Neural progenitor cell (in vitro differentiated cells): ENCODE measurements at places on chromosomes 2 and 18.

GRCh38 chr2:158781353-158781961 lies 13.7 kb upstream of the DAPL1 start:
- DNase-seq, result peak; percentile 12
- no peaks in the 10 kb centered on the region for H3K36me3 ChIP-seq
- H3K27ac ChIP-seq, result no peak overlapping the region
- H3K27me3 ChIP-seq, result no peaks in the 10 kb centered on the region

GRCh38 chr2:105375001-105375561 lies 23.8 kb downstream of the FHL2 start:
- no peak overlapping the region for H3K27ac ChIP-seq
- DNase-seq, result no peak
- no peaks in the 10 kb centered on the region for H3K27me3 ChIP-seq

- H3K27ac ChIP-seq, result no peak overlapping the region
- H3K36me3 ChIP-seq, result no peaks in the 10 kb centered on the region
- peak; percentile 69 for DNase-seq
- H3K27me3 ChIP-seq, result no peaks in the 10 kb centered on the region
- H3K4me1 ChIP-seq, result no peaks in the 10 kb centered on the region
- no peak overlapping the region for H3K4me3 ChIP-seq
Observed at GRCh38 chr2:129253461-129253812, 726.0 kb upstream of the RAB6C start.

DNA sequence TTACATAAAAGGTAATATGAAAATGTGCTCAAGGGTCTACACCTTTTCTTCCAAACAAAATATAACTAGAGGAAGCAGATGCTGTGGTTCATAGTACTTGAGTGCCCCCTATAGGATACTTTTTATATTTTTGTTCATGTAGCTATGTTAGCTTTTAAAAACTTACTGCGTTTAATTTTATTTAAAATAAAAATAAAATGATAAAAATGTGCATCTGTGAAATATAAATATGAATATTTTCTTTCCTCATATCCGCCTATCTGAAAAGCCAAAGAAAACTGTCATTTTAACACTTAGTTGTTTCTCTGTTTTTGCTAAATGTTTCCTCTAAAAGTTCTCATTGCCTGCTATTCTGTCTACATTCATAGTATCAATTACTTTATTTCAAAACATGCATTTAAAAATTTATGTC lies 9.6 kb upstream of the LRP1B start:
- H3K36me3 ChIP-seq, result no peaks in the 10 kb centered on the region
- peak; percentile 49 for DNase-seq
- no peaks in the 10 kb centered on the region for H3K4me1 ChIP-seq

DNA sequence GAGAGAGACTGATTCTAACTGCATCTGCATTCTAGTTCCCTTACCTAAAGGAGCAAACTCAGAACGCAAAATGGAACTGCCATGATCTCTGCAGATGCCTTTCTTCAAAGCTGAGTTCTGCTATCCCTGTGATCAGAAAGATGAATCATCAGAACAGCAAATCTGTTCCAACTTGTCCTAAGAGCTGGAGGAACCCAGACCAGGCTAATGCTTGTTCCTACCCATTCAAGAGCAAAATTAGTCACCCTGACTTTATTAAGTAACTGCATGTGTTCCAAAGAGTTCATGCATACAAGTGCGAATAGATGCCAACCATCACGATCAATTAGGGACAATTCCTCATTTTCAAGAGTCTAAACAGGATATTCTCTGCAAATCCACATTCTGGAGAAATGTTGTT lies 46.5 kb downstream of the MBP start:
- H3K4me1 ChIP-seq, result peaks cover 17% of the 10 kb centered on the region
- no peaks in the 10 kb centered on the region for H3K36me3 ChIP-seq
- H3K27ac ChIP-seq, result no peak overlapping the region

DNA sequence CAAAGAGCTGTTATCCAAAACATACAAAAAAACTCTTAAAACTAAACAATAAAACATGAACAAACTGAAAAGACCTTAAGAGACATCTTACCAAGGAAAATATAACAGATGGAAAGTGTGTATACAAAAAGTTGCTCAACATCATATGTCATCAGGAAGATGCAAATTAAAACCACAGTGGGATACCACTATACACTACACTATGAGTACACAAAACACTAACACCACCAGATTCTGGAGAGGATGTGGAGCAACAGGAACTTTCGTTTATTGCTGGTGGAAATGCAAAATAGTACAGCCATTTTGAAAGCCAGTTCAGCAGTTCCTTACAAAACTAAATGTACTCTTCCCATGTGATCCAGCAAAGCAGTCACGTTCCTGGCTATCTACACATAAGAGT lies 221.4 kb downstream of the CMPK2 start:
- peaks cover 28% of the 10 kb centered on the region for H3K4me1 ChIP-seq
- H3K36me3 ChIP-seq, result no peaks in the 10 kb centered on the region
- no peaks in the 10 kb centered on the region for H3K27me3 ChIP-seq
- no peak overlapping the region for H3K4me3 ChIP-seq
- no peak overlapping the region for H3K27ac ChIP-seq

DNA sequence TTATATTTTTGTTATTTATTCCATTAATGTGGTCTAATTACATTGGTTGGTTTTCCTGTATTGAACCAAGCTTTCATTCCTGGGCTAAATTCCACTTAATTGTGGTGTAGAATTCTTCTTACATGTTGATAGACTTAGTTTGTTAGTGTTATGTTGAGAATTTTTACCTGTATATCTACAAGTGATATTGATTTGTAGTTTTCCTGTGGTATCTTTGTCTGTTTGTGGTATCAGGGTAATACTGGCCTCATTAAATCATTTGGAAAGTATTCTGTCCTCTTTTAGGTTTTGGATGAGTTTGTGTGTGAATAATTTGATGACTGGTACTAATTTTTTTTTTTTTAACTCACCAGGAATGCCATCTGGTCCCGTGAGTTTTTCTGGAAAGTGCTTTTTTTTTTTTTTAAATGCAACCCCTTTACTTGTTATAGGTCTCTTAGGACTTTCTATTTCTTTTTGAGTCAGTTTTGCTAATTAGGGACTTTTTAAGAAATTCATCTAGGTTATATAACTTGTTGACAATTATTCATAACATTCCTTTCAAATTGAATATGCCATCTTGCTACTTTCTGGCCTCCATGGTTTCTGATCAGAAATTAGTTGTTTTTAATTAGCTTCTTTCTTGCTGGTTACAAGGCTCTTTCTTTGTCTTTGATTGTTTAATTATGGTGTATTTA lies 232.8 kb downstream of the CCDC85A start:
- no peak overlapping the region for H3K27ac ChIP-seq
- DNase-seq, result no peak
- H3K4me1 ChIP-seq, result no peaks in the 10 kb centered on the region

DNA sequence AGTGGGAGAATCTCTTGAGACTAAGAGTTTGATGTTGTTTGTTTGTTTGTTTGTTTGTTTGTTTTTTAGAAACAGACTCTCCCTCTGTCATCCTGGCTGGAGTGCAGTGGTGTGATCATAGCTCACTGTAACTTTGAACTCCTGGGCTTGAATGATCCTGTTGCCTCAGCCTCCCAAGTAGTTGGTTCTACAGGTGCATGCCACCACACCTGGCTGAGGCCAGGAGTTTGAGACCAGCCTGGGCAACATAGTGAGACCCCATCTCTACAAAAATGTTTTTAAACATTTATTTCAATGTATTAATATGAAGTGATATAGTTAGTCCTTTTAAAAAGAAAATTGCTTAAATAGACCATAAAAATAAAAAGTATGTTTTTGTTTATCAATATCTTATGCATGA lies 35.6 kb downstream of the MAP3K19 start:
- no peaks in the 10 kb centered on the region for H3K36me3 ChIP-seq
- H3K27ac ChIP-seq, result no peak overlapping the region
- no peaks in the 10 kb centered on the region for H3K27me3 ChIP-seq
- no peak overlapping the region for H3K4me3 ChIP-seq
- no peak for DNase-seq
- H3K4me1 ChIP-seq, result no peaks in the 10 kb centered on the region

GRCh38 chr2:172109988-172110811 lies 7.5 kb upstream of the DLX2 start:
- H3K4me1 ChIP-seq, result peaks cover 9% of the 10 kb centered on the region
- H3K36me3 ChIP-seq, result no peaks in the 10 kb centered on the region
- H3K4me3 ChIP-seq, result peak overlapping the region; percentile 25
- H3K27me3 ChIP-seq, result peaks cover 72% of the 10 kb centered on the region

GRCh38 chr18:74407888-74408287 lies 49.2 kb downstream of the DIPK1C start:
- H3K4me3 ChIP-seq, result no peak overlapping the region
- H3K4me1 ChIP-seq, result peaks cover 17% of the 10 kb centered on the region
- DNase-seq, result no peak
- H3K27ac ChIP-seq, result no peak overlapping the region
- no peaks in the 10 kb centered on the region for H3K36me3 ChIP-seq
- H3K27me3 ChIP-seq, result no peaks in the 10 kb centered on the region

DNA sequence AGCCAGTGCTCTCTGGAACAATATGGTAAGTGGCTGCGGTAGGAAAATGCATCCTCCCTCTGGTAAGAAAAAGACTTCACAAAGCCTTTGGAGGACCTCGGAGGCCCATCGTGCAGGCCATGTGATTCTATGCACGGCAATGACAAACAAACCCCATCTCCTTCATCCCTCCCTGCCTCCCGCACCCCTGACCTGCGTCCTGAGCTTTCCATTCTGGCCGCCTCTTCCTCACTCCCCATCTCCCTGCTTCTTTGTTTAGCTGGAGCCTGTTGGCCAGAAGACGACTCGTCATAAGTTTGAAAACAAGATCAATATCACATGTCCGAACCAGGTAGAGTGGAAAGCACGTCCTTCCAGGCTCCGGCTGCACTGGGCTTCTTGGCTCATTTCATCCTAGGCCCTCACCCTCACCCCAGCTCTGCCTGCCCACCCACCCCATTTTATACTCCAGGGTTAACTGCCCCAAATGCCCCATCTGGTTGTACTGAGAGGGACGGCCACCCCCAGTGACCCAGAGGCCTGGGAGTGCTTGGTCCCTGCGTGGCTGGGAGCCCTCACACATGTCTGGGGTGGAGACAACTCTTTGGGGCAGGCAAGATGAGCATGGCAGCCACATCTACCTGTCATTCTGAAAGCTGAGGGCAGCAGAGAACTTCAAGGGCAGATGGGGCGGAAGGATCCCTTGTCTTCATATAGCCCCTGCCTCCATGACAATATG lies 94.0 kb downstream of the PLB1 start:
- H3K36me3 ChIP-seq, result no peaks in the 10 kb centered on the region
- H3K4me1 ChIP-seq, result peaks cover 7% of the 10 kb centered on the region
- H3K27me3 ChIP-seq, result no peaks in the 10 kb centered on the region
- DNase-seq, result no peak
- H3K27ac ChIP-seq, result no peak overlapping the region
- H3K4me3 ChIP-seq, result no peak overlapping the region

DNA sequence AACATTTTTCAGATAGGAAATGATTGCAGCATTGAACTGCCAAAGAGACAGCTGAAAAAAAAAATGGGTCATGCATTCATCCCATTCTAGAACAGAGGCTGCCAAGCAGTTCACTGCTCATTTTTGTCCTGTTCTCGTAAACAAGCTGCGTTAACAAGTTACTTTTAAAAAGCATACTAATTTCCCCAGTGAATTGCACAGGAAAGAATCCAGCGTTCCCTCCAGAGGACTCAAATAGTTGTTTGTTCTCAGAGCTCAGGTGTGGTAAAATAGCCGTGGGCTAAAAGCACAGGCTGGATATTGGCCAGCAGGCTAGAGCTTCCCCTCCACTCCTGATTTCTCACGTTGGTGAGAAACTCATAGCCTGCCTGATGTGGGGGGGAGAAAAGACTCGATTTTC lies 76.1 kb upstream of the AQP4 start:
- no peak overlapping the region for H3K4me3 ChIP-seq
- no peak overlapping the region for H3K27ac ChIP-seq
- no peak for DNase-seq
- no peaks in the 10 kb centered on the region for H3K27me3 ChIP-seq

GRCh38 chr2:188091220-188091619 lies 200.5 kb upstream of the GULP1 start:
- H3K36me3 ChIP-seq, result peaks cover 5% of the 10 kb centered on the region
- no peak for DNase-seq
- H3K27ac ChIP-seq, result no peak overlapping the region
- H3K27me3 ChIP-seq, result no peaks in the 10 kb centered on the region
- no peaks in the 10 kb centered on the region for H3K4me1 ChIP-seq
- H3K4me3 ChIP-seq, result no peak overlapping the region

DNA sequence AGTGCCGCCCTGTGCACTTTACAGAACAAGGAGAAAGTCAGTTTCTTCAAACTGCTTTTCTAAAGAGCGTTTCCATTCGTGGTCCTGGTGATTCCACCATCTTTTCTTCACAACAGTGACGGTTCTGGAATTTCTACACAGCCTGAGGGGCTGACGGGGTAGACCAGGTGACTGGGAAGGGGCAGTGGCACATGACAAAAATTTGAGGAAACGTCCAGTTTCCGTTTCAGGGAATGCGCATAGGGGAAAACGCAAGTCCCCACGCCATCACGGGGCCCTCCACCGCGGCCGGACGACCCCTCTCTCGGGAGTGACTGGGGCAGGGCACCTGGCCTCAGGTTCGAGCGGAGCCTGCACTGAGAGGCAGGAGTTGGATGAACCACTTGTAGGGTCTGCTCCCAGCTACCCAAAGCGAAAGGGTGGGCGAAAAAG lies 980 bp upstream of the SPTBN1 start:
- H3K4me1 ChIP-seq, result peaks cover 11% of the 10 kb centered on the region
- DNase-seq, result peak; percentile 31
- H3K27ac ChIP-seq, result no peak overlapping the region
- H3K4me3 ChIP-seq, result peak overlapping the region; percentile 76
- no peaks in the 10 kb centered on the region for H3K36me3 ChIP-seq

DNA sequence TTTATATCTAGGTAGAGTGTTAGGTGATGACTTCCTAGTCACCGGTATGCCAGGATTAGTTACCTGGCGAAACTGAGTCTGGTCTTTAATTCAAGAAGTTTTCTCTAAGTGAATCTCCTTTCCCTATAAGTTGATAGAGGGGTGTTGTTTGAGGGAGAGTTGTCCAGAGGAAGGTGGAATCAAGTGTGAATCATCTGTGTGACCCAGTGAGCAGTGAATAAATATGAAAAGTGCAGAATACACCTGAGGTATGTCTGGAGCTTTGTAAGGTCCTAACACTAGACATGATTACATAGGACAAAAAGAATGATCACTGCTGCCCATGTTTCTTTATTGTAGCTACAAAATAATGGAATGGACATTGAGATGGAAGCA lies 11.2 kb downstream of the POU3F3 start:
- no peaks in the 10 kb centered on the region for H3K36me3 ChIP-seq
- peaks cover 100% of the 10 kb centered on the region for H3K27me3 ChIP-seq
- H3K27ac ChIP-seq, result no peak overlapping the region
- no peak overlapping the region for H3K4me3 ChIP-seq
- no peak for DNase-seq

GRCh38 chr2:147560810-147561535 lies 283.9 kb upstream of the ACVR2A start:
- no peak overlapping the region for H3K27ac ChIP-seq
- no peak for DNase-seq
- H3K36me3 ChIP-seq, result no peaks in the 10 kb centered on the region
- no peaks in the 10 kb centered on the region for H3K27me3 ChIP-seq
- no peaks in the 10 kb centered on the region for H3K4me1 ChIP-seq

- no peaks in the 10 kb centered on the region for H3K4me1 ChIP-seq
- no peaks in the 10 kb centered on the region for H3K27me3 ChIP-seq
- H3K27ac ChIP-seq, result no peak overlapping the region
- H3K4me3 ChIP-seq, result no peak overlapping the region
Observed at GRCh38 chr2:54903736-54904554, 146.3 kb downstream of the RTN4 start.
